Common myeloid progenitor, CD34-positive (primary cell): ENCODE measurements at places on chromosomes 6 and 20.

- no peak for DNase-seq
These were observed 68.6 kb downstream of the TRMT6 start for GRCh38 chr20:5881703-5882102.

GRCh38 chr6:24060982-24061754 is 64.8 kb upstream of the NRSN1 start:
- DNase-seq = no peak

GRCh38 chr6:56875961-56876360 is 78.9 kb upstream of the BEND6 start:
- no peak for DNase-seq

GRCh38 chr6:45663251-45664221 is 285.8 kb upstream of the SUPT3H start:
- DNase-seq = peak; percentile 71

- no peak for DNase-seq
These were observed 2.0 kb downstream of the PDE10A start for GRCh38 chr6:165660857-165661663.

DNA sequence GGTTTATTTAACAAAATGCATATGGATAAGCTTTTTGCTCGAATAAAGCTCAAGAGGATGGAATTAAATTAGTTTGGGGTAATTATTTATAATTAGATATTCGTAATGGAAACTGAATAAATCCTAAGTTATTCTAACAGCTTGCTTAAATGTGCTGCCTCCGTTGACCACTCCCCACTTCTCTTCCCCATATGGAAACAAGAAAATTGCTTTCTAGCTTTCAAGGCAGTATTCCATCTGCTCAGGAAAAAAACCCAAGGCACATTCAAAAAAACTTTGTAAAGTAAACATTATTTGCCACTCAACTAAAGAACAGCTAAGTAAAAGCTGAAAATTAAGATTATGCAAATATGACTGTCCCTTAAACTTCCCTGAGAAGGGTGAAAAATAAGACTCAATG is 369.2 kb downstream of the HAO1 start:
- no peak for DNase-seq

DNA sequence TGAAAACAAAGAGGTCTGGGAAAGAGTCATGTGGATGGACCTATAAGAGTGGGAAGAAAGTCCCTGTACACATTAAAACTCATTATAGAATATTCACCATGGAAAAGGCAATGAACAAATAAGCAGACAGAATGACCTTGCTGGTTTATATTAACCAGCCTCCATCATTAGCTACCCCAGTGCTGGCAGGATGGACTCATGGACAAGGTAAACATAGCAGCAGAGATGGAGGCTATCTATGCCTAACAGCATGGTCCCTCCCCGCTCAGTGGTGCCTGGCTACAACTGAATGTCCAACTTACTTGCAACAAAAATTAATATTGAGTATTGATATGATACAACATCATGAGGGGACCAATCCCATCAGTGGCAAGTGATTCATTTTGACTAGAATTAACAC is 4.5 kb upstream of the ZKSCAN3 start:
- no peak for DNase-seq

DNA sequence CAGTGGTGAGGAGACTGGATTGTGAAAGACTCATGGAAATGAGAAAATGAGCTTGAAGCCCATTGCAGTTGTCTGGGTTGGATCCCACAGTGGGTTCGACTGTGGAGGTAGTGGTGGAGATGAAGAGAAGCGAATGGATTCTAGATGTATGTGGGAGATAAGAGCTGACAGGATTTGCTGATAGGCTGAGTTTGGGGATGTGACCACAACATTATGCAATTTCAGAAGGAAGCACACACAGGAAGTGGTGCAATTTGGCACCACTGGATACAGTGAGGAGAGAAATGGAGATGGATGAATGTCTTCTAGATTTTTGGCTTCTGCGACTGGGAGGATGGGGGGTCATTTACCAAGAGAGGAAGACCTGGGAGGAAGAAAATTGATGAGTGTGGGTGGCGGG is 64.4 kb upstream of the MAFB start:
- peak; percentile 29 for DNase-seq

DNA sequence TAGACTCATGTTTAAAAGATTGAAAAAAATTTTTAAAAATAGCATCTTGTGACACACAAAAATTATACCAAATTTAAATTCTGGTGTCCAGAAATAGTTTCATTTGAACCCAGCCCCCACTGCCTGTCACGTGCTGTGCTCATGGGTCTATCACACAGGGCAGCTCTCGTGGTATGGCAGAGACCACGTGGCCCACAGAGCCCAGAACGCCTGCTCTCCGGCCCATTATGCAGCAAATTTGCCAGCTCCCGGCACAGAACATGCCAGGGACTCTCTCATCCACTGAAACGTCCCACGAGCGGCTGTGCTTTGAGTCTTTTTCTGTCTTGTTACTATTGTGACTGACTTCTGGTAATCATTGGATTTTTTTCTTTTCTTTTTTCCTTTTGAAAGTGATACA is 224.3 kb downstream of the TTLL2 start:
- no peak for DNase-seq

DNA sequence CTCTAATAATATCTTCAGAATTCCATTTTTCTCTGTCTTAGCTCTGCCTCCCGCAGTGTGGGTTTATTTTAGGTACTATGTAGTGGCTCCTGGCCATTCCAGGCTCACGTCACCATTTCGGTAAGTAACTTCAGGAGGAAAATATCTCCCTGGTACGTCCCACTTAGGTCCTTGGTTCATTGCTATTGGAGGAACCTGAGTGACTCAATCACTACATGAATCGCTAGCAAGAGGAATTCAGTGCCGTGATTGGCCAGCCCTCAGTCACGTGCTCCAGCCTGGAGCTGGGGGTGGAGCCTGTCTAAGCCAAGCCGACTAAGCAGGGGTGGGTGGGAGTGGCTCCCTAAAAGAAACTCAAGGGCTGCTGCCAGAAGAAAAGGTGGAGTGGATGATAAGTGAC is 67.3 kb upstream of the E2F3 start:
- peak; percentile 42 for DNase-seq

DNA sequence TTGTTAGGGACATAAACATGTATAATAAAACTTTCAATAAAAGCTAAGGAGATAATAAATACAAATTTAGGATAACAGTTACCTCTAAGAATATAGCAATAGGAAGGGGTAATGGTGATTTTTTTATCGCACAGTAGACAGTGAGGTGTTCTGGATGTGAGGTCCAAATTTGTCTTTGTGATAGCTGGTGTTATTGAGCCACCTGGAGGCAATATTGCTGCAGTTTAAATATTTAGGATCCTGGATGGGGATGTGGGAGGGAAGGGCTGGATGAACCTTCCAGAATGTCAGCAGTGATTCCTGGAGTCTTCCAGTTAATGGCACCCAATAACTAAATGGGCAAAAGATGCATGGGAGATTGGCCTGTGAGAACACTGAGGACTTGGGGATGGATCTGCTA is 13.9 kb downstream of the DEFB123 start:
- no peak for DNase-seq

DNA sequence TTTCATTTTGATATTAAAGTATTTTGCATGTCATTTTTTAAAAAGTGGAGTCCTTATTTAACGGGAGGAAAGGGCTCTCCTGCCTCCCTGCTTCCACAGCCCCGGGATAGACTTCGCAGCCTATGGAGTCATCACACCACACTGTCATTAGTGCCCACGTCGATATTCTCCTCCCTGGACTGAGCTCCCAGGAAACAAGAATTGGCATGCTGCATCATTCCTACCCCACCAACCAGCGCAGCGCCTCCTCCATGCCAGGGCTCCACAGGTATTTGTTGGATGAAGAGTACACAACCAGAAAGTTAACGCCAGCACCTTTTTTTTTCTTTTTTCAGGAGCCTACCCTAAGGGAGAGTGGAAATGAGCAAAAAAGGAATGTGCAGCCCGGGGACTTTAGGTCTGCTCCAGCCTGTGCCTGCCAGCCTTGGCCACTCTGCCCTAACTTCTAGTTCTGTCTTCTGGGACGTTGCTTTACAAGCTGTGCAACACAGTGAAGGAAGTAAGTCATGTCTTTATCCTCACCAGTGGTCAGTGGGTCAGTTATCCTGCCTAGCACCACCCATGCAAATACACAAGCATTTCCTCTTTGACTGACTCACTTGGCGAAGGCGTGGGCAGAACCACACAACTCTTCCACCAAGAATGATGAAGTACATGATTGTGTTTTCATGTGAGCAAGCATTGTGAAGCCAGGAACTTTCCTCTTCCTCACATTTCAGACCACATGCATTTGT is 180.7 kb upstream of the UST start:
- no peak for DNase-seq

DNA sequence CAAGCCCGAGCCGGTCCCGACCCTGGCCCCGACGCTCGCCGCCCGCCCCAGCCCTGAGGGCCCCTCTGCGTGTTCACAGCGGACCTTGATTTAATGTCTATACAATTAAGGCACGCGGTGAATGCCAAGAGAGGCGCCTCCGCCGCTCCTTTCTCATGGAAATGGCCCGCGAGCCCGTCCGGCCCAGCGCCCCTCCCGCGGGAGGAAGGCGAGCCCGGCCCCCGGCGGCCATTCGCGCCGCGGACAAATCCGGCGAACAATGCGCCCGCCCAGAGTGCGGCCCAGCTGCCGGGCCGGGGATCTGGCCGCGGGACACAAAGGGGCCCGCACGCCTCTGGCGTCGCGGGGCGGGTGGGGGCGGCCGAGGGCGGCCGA is 37.5 kb downstream of the YTHDF1 start:
- DNase-seq = no peak

GRCh38 chr6:142241061-142241460 is 60.7 kb upstream of the ADGRG6 start:
- peak; percentile 24 for DNase-seq

DNA sequence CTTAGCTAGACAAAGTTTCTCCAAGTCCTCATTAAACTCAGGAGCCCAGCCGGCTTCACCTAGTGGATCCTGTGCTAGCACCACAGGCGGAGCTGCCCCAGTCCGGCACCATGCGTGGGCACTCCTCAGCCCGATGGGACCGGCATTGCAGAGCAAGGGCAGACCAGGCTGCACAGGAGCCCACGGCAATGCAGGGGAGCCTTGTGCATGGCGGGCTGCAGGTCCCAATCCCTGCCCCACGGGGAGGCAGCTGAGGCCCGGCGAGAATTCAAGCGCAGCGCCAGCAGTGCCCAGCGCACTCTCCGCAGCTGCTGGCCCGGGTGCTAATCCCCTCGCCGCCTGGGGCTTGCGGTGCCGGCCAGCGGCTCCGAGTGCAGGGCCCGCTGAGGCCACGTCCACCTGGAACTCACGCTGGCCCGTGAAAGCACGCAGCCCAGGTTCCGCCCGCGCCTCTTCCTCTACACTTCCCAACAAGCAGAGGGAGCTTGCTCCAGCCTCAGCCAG is 292.3 kb upstream of the EYS start:
- no peak for DNase-seq

- DNase-seq = no peak
These were observed 36.7 kb downstream of the IMPG1 start for GRCh38 chr6:76035713-76036112.

DNA sequence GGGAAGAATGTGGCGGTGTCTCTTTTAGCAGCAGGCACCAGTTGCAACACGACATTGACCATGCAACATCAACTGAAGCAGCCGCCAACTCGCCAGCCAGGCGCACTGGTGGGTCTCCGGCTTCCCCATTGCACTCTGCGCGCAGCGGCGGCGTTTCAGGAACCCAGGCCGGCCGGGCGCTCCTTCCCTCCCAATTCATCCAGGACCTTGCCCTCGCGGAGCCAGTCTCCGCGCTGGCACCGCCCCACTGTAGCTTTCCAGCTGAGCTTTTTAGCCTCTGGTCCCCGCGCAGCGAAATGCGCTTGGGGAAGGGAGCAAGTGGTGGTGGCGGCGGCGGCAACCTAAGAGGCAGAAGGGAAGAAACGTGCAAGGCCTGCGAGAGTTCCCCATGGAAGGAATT is 297.9 kb upstream of the RIMS1 start:
- DNase-seq = no peak

DNA sequence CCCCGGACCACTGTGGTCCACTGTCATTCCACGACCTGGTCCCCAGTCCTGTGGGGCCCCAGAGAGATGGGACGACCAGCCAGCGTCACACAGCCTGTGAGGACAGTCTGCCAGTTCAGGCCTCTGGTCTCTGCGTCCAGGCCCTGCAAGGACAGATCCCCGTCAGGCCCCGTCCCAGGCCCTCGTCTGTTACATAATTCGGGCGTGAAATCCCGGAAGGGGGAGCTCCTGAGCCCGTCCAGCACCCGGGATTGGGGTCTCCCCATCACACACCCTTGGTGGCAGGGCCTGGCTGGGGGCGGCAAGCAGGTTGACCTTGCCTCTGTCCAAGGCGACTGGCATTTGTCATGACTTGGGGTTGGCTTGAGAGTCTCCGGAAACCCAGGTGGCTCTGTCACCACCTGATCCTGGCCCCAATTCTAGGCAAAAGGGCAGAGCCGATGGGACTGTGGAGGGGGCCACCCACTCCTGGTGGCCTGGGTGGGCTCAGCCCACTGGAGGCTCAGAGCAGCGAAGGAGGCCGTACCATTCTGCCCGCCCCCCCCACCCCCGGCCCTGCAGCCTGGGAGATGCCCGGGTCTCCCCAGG is 73.8 kb upstream of the GATA5 start:
- DNase-seq = no peak

DNA sequence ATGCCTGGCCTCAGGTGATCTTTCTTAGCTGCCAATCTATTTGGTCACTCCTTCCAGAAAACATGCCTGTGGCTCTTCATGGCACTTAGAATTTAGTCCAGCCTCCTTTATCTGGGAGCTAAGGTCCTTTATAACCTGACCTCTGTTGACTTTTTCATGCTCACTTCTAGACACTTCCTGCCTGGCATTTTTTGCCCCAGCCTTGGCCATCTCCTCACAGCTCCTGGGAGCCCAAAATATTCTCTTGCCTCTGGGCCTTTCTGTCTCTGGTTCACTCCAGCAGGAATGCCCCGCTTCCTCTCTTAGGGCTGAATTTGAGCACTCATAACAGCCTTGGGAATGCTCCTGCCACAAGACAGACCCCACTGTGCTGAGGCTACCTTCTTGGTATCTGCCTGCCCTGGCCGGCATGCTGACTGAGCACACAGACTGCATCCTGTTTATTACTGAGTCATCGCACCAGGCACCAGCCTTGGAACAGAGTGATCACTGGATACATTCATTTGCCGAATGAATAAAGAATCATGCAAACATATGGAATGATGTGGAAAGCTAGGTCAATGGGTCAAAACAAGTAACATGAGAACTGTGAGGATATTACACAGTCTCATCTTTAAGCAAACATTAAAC is 5.8 kb upstream of the EEF1E1 start:
- DNase-seq = peak; percentile 57
